CD4-positive, alpha-beta memory T cell (primary cell): ENCODE measurements at places on chromosomes 6 and 20. TPM values are rescaled to one million over a fixed set of nuclear protein-coding genes. Genes with fewer than 3 reads are reported as not detected.
A peak's percentile ranks its signal among the peaks of the same experiment; 100 is the strongest.

Gene OR2H1
- not detected for total RNA-seq

Gene MCHR2
- not detected for total RNA-seq

Gene SLC17A1
- total RNA-seq = not detected

Gene CST7
- 23.2 TPM for total RNA-seq

Gene TNXB
- total RNA-seq = 16.5 TPM

Gene MOCS1
- 0.47 TPM for total RNA-seq

Gene TPBG
- 0.79 TPM for total RNA-seq

Gene PRDM1
- 33.4 TPM for total RNA-seq

Gene RSPH4A
- total RNA-seq = 0.44 TPM

Gene SAMD10
- 7.4 TPM for total RNA-seq

Gene RSPH3
- total RNA-seq = 3.5 TPM

Gene ADGB
- not detected for total RNA-seq

DNA sequence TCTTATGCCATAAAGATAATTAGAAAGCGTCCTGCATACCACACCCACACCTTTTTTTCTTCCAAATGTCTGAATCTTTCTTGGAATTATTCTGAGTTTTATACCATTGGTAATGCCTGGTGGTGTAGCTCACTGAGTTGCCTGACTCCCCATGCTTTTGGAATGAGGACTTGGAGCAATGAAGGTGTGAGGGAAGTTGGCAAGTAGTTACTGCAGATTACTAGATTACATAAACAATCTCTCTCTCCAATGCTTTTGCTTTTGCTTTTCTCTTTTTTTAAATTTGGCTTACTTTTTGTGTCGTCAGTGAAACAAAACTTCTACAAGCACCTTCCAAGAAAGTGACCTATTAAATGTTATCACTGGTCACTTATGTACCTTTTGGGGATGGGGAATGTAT is 406.1 kb upstream of the SOX4 start:
- H3K36me3 ChIP-seq = no peaks in the 10 kb centered on the region
- no peaks in the 10 kb centered on the region for H3K27me3 ChIP-seq
- H3K4me3 ChIP-seq = no peak overlapping the region

GRCh38 chr20:33871362-33871761 is 60.2 kb downstream of the CHMP4B start:
- no peak overlapping the region for H3K27ac ChIP-seq
- DNase-seq = no peak
- H3K27me3 ChIP-seq = no peaks in the 10 kb centered on the region
- no peaks in the 10 kb centered on the region for H3K36me3 ChIP-seq

DNA sequence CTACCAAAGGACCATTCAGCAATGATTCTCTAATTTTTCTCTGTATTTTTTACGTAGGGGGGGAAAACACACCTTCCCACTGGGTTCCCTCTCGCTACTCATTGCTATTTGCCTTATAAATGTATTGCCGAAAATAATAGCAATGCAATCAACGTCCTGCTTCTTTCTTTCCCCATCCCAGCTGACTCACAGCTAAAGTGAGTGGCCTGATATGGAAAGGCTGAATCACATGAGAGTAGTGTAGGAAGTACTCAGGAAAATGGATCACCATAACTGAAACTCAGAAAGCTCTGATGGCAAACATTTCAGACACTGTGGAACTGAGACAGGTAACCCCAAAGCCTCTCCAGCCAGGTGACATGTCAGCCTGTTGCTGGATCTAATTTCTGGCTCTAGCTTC is 49.3 kb upstream of the SRPK1 start:
- DNase-seq = no peak
- H3K27ac ChIP-seq = no peak overlapping the region
- no peaks in the 10 kb centered on the region for H3K36me3 ChIP-seq
- no peaks in the 10 kb centered on the region for H3K27me3 ChIP-seq
- H3K4me1 ChIP-seq = no peaks in the 10 kb centered on the region

DNA sequence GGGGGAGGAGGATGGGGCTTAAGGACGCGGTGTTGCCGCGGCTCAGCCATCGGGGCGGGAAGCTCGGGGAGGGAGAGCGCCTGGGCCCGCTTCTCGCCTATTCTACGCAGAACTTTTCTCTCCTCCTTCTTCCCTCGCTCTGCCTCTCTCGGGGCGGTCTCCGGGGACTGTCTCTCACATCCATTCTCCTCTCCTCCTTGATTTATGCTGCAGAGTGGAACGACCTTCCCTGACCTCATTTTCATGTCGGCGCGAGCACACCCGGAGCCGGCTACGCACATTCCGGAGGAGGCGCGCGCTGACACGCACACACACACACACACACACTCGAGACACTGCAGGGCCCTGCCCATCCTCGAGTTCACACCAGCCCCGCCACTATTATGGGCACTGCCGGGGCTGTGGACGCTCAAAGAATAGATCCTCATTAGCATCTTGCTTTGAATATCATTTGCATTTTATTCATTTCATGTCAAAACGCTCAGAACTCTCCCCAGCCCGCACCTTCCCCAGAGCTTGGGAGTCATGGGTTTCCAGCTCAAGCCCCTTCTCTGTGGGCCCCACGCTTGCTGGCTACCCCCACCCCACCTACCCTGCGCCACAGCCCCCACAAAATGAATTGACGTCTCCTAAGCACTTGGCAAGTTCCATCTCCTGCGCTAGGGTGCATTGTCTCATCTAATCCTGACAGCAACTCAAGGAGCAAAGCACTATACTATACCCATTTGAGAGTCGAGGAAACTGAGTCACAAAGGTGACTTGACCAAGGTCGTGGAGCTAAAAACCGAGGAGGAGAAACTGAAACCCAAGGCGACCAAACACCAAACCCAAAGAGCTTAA is 36.8 kb downstream of the NCR2 start:
- no peaks in the 10 kb centered on the region for H3K36me3 ChIP-seq
- DNase-seq = peak; percentile 18
- H3K4me1 ChIP-seq = peaks cover 39% of the 10 kb centered on the region

GRCh38 chr20:33203444-33203843 is 13.7 kb upstream of the BPIFA3 start:
- no peaks in the 10 kb centered on the region for H3K36me3 ChIP-seq
- H3K27ac ChIP-seq = no peak overlapping the region
- no peaks in the 10 kb centered on the region for H3K4me1 ChIP-seq
- DNase-seq = no peak

DNA sequence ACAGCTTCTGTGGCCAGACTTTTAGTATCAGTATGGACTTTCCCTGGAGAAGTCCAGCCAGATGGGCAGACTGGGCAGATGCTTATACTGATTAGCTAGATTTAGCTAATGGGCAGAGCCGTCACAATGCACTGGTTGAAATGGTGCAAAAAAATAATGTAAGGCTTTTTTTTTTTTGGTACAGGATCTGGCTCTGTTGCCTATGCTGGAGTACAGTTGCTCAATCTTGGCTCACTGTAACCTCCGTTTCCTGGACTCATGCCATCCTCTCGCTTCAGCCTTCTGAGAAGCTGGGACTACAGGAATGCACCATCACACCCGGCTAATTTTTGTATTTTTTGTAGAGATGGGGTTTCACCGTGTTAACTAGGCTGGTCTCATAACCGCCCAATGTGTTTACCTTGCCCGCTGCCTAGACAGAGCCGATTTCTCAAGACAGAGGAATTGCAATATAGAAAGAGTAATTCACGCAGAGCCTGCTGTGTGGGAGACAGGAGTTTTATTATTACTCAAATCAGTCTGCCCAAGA is 16.4 kb upstream of the KIFC1 start:
- DNase-seq = no peak
- H3K4me3 ChIP-seq = no peak overlapping the region
- H3K27me3 ChIP-seq = no peaks in the 10 kb centered on the region
- H3K27ac ChIP-seq = no peak overlapping the region
- H3K36me3 ChIP-seq = no peaks in the 10 kb centered on the region
- H3K4me1 ChIP-seq = peaks cover 18% of the 10 kb centered on the region

DNA sequence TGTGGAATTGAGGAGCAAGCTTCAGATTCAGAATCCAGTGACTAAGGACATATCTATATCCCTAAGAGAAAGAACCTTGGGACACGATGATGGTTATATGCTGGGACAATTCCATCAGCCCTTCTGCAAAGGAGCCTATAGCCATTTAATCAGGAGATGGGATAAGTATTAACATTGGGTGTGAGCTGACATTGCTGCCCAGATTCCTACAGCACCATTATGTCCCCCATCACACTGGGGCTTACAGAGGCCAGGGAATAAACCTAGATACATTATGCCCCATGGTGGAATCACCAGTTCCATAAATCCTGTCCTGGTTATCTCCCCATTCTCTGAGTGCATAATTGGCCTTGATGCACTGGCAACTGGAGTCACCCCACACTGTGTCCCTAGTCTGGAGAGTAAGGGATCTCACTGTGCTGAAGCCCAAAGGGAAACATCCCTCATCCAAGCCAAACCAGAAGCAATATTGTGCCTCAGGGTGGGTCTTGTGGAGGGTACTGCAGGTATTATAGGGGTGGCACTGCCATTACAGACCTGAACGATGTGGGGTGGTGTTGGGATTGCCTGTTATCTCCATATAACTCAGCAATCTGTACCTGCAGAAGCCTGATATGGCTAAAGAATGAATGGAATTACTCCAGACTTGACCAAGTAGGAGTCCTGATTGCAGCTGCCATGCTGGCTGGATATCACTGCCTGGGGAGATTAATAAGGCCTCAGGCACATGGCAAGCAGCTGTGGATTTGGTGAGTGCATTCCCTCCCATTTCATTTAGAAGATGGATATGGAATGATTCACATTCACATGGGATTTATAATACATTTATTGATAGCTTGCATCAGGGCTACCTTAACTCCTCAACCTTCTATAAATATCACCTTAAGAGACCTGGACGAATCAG is 5.0 kb downstream of the HLA-A start:
- peaks cover 49% of the 10 kb centered on the region for H3K36me3 ChIP-seq
- no peak overlapping the region for H3K27ac ChIP-seq
- H3K27me3 ChIP-seq = no peaks in the 10 kb centered on the region
- DNase-seq = no peak
- H3K4me1 ChIP-seq = peaks cover 46% of the 10 kb centered on the region
